GM12878 (cell line): ENCODE measurements at places on chromosomes 7 and 10.

- DNase-seq = no peak
Observed at GRCh38 chr7:47801423-47801822, 146.8 kb downstream of the PKD1L1 start.

DNA sequence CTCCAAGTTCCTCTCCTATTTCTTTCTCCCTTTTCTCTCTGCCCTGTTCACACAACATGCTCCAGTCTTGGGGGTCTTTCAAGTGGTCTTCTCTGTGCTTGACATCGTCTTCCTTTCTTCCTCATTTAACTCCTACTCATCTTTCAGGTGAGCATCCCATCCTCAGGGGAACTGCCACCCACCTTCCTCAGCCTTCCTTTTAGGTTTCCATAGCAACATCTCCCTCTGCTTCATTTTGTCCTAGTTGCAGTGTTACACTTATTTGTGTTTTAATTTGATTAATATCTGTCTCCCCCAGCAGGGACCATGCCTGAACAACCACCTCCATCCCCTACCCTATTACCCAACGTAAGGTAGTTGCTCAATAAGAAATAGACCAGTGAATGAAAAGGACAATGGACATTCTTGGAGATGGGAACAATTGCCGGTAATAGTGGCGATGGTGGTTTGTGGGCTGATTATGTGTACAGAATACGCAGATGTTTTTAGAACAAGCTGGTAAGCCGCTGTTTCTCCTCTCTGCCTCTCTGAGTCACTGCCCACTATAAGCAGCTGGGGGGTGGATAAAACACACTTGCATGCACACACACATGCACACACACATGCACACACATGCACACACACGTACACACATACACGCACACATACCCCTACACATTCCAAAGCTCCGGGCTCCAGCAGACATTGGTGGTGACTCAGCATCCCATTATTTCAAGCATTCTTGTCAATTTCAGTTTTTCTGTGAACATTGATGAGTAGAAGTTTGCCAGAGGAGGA, 251.6 kb downstream of the GATA3 start:
- DNase-seq = no peak

DNA sequence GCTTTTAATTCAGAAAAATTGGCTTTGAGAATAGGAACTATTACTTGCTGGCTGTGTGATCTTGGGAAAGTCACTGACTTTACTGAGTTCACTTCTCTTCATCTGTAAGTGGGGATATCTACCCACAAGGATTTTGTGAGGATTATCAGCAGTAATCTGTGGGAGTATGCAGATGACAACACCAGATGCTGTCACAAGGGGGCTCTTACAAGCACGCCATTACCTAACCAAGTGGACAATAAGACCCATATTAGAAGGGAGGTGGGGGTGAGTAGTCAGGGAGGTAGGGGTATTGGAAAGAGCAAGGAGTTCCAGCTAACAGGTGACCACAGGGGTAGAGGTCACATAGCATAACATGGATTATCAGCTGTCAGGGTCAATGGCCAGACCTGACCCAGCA, 569.4 kb downstream of the SUGCT start:
- DNase-seq = no peak

DNA sequence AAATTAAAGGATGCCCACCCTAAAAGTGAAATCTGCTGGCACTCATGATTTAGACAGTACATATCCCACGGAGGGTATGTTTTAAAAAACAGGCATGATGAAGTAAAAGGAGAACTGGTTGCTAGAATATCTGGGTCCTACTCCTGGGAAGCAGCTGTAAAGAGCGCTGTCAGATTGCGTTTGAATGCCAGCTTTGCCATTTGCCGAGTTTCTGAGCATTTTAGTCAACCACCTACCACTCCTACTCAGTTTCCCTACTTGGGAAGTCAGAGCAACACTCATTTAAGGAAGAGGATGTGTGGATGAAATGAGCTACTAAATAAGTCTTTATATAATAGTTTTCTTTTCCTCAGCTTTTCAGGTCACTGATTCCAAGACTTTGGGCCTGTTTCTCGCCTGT, 1.1 kb upstream of the UMAD1 start:
- no peak for DNase-seq

DNA sequence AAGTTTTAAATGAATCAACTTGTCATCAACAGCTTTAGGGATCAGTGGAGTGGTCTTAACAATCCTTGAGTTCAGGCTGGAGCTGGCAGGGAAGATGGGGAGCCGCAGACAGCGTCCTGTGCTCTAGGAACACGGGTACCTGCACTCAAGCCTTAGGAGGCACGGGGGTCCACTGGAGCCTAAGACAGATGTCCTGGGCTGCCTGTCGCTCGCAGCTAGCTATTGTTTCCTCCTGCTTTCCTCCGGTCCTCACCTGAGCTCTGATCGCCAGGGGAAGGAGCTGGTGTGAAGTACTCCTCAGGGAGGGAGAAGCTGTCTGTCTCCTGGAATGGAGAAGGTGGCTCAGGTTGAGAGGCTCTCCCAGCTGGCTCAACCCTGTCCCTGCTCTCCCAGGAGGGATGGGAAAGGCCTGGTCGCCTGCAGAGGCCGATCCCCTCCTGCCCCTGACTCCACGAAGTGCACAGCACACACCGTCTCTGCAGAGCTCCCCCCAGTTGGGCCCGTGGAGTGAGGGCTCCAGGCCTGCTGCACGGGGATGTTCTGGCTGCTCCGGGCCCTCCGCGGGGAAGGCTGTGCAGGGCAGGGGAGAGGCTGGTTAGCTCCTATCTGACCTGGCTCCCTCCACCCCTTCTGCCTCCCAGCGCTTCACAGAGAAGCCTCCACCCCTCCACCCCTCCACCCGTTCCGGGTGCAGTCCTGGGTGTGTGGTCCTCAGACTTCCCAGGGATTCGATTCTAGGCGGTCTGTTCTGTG, 14.5 kb upstream of the PYROXD2 start:
- no peak for DNase-seq

DNA sequence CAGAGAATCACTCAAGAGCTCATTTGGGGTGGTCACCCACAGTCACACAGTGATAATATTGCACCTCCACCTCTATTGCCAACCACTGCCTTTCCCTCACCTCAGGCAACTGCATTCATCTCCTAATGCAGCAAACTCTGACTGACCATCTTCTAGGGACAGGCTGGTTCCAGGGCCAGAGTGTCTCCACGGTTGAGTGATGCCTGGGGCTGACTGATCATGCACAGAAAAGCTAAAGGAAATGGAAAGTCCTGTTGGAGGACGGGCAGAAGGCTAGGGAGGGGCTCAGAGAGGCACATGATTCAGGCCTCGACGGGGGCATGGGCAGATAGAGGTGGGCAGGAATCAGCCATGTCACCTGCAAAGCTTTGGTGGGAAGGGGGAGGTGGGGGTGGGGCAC, 127.1 kb upstream of the TNS3 start:
- no peak for DNase-seq

- DNase-seq = no peak
Observed at GRCh38 chr7:25246306-25246705, 18.0 kb upstream of the NPVF start.

- DNase-seq = peak; percentile 16
Observed at GRCh38 chr7:134554417-134554966, 5.6 kb downstream of the AKR1B15 start.

DNA sequence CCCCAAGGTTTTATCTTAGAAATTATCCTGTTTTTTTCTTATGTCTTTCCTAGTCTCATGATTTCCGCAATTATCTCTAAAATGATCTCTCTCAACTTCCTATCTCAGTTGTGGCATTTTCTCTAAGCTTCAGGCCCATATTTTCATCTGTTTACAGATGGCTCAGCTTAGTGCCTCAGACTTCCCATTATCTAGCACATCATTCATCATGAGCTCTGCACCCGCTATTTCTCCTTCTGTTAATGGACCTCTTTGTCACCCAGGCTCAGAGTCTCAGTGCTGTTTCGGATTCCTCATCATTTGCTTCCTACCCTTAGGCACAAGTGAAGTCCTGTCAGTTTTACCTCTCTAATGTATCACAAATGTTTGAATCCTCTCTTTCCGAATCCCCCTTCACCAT, 84.1 kb downstream of the BMPR1A start:
- no peak for DNase-seq

GRCh38 chr10:15201589-15202300, 33.3 kb upstream of the NMT2 start:
- no peak for DNase-seq

- no peak for DNase-seq
Observed at GRCh38 chr7:89027781-89028180, 232.2 kb upstream of the TEX47 start.

- peak; percentile 92 for DNase-seq
Observed at GRCh38 chr7:28479507-28479947, 67.2 kb downstream of the CREB5 start.

GRCh38 chr10:5549462-5550249, 24.9 kb downstream of the CALML3 start:
- no peak for DNase-seq

DNA sequence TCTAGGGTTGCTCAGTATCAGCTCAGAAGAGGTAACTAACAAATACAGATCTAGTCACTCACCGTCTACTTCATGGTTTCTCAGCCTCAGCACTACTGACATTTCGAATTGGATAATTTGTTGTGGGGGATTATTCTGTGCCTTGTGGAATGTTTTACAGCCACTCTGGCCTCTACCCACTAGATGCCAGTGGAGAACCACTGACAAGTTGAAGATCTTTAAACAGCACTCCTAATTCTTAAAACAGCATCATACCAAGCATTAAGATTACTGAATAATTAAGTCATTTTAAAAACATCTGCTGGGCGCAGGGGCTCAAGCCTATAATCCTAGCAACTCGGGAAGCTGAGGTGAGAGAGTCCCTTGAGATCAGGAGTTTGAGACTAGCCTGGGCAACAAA, 82.6 kb downstream of the UPF2 start:
- no peak for DNase-seq

- no peak for DNase-seq
Observed at GRCh38 chr7:52410032-52410431, 625.4 kb upstream of the POM121L12 start.

DNA sequence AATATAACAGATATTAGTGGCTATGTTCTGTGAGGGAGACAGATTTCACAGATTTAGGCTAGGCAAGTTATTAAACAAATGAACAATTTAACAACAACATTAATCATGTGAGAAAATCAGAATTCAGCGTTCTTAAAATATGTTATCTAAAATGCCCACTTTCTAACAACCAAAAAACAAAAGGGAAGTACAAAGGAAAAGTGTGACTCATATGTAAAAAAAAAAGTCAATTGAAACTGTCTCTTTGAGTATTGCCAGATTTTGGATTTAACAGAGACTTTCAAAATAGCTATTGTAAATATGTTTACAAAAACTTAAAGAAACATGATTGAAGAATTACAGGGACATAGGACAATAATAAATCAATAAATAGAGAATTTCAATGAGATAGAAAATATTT, 34.8 kb upstream of the ARHGAP22 start:
- no peak for DNase-seq

GRCh38 chr10:32413513-32413912, 32.4 kb upstream of the CCDC7 start:
- no peak for DNase-seq

- no peak for DNase-seq
Observed at GRCh38 chr10:97687785-97688781, 1.0 kb upstream of the AVPI1 start.

DNA sequence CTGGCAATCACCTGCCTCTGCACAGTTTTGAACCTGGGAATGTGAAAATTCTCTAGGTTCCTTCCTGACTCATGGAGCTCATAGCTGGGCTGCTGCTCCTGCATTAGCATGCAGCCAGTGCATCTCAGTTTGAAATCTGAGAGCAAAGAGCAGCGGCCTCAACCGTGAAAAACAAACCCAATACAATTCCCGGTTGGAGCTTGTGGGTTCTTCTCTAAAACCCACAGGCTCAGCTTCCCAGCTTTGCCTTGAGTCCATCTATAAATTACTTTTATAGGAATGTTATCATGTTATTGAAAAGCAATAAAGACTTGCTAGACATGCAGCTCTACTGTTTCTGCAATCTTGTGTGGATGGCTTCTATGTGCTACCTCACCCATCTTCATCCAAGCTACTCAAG, 191.7 kb downstream of the CXCL12 start:
- no peak for DNase-seq

- no peak for DNase-seq
Observed at GRCh38 chr7:33789871-33790630, 115.3 kb upstream of the BMPER start.

DNA sequence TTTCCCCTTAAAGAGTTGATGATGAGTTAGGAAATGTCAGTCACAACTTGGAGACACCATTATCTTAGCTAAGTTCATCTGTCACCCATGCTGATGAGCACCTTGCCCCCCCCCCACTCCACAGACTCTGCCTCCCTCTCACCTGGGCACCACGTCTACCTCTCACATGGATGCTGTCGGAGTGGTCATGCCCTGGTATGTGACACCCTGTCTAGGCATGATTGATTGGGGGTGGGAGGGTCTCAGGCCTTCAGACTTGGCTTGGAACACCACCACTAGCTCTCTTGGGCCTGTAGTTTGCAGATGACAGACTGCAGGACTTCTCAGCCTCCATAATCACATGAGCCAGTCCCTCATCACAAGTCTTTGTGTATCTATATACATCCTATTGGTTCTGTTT, 78.0 kb downstream of the WDR37 start:
- DNase-seq = no peak

GRCh38 chr10:78567680-78568455, 500.9 kb upstream of the ZMIZ1 start:
- no peak for DNase-seq

- no peak for DNase-seq
Observed at GRCh38 chr7:22399546-22399945, 42.6 kb upstream of the RAPGEF5 start.

DNA sequence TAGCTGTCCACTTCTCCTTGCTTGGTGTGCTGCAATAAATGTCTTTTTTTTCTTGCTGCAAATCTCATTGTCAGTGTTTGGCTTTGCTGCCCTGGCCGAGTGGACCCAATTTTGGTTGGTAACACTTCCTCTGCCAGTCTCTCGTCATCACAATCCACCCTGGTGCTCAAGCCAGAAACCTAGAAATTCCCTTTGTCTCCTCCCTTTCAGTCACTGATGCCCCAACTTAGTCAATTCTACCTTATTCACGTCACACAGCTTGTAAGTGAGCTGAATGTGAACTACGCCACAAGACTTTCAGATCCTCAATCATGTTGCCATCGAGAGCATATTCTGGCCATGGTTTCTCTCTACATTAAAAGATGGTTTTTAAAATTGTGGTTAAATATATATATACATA, 13.0 kb upstream of the FRA10AC1 start:
- DNase-seq = peak; percentile 89

DNA sequence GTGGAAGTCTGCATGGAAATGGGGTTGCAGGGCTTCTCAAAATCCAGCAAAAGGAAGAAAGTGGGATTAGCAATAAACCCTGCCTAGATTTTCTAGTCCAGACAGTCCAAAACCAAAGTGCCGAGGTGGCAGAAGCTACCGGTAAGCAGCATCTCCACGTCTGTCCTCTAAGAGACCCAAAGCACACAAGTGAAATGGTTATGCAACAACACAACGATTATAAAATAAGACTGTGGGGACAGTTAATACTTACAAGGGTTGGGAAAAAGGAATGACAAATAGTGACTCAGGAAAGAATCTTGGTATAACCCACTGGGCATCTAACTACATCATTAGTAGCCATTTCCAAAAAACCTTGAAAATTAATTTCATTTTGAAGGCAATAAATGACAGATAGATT, 24.7 kb downstream of the CREB3L2 start:
- DNase-seq = no peak

GRCh38 chr7:92835851-92836488, 403 bp downstream of the CDK6 start:
- DNase-seq = no peak

GRCh38 chr7:28104041-28104541, 76.5 kb downstream of the JAZF1 start:
- DNase-seq = no peak

- DNase-seq = no peak
Observed at GRCh38 chr10:120632047-120632446, 175.0 kb downstream of the PLPP4 start.
